ENCODE measurements at places on chromosomes 1 and 21.

DNA sequence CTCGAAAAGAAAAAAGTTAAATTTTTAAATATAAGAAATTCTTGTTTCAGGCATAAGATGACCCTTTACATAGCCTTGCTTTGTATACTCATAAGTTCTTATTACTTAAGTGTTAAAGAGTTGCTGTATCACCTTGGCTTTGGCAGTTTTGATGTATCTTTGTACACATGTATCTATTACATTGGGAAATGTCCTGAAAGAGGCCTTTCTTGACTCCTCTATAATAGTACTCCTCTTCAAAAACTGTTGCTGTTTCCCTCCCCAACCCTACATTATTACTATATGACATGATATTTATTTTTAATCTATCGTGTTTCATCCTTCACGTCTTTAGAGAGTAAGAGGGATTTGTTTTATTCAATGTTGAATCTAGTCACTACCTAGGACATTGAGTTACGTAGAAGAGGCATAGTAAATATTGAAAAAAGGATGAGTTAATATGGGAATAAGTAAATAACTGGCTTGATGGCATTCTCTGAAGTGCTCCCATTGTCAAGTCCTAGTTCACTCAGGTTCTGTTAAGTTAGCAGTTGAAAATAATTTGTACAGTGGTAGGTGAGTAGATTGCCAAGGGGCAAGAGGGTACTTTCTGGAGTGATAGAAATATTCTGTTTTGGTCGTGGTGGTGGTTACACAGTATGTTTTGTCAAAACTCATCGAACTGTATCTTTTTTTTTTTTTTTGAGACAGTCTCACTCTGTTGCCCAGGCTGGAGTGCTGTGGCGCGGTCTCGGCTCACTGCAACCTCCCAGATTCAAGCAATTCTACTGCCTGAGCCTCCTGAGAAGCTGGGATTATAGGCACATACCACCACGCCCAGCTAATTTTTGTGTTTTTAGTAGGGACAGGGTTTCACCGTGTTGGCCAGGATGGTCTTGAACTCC, 8.2 kb downstream of the THRAP3 start:
- DNase-seq, result no peak

DNA sequence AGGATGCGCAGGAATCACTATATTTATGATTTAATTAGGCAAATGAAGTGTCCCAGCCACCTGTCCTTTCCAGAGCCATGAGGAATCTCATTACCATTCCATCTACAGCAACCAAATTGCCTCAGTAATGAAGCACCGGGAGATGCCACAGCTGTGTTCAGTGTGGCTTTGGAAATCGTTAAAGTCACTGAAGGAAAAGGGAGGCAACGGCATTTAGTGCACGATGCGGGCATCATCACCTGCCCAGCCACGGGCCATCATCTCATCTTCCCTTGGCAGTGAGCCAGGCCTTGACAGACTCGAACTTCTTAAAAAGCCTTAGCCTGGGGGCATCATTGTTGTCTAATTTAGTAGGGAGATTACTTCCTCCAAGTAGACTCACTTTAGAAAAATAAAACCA, 67.8 kb downstream of the CNIH3 start:
- DNase-seq, result no peak

- DNase-seq, result no peak
These were observed 111.4 kb downstream of the TBX19 start for GRCh38 chr1:168391851-168392681.

DNA sequence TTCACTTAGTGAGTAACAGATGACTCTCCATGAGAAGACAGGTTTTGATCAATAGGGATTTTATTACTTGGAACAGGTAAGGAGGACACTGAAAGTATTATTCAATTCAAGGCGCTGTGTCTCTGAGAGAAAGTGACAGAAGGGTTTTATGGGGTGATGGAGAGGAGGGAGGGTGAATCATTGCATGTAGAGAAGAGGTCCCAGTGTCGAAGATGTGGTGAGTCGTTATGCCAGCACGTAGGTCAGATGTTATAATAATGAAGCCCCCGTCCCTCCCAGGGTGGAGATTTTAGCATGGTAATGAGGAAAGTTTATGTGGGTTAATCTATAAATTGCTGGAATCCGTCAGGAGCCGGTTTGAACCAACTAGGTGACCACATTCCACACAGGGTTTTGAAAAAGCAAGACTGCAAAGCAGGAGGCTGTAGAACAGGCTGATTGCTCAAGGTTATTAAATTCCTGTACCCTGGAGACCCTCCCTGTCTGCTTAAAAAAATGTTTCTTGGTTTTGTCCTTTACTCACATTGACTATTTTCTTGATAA, 586.4 kb upstream of the TMPRSS15 start:
- no peak for DNase-seq

- no peak for DNase-seq
These were observed 39.7 kb downstream of the MAP3K21 start for GRCh38 chr1:233367057-233367803.

GRCh38 chr1:84379138-84379916, 19.0 kb upstream of the DNASE2B start:
- DNase-seq, result no peak

- DNase-seq, result no peak
These were observed 40.1 kb upstream of the ERG start for GRCh38 chr21:38538353-38538752.

- no peak for DNase-seq
These were observed 130.3 kb upstream of the PLXNA2 start for GRCh38 chr1:208374391-208374941.

- no peak for DNase-seq
These were observed 39.7 kb downstream of the ANKRD13C start for GRCh38 chr1:70314706-70315304.

DNA sequence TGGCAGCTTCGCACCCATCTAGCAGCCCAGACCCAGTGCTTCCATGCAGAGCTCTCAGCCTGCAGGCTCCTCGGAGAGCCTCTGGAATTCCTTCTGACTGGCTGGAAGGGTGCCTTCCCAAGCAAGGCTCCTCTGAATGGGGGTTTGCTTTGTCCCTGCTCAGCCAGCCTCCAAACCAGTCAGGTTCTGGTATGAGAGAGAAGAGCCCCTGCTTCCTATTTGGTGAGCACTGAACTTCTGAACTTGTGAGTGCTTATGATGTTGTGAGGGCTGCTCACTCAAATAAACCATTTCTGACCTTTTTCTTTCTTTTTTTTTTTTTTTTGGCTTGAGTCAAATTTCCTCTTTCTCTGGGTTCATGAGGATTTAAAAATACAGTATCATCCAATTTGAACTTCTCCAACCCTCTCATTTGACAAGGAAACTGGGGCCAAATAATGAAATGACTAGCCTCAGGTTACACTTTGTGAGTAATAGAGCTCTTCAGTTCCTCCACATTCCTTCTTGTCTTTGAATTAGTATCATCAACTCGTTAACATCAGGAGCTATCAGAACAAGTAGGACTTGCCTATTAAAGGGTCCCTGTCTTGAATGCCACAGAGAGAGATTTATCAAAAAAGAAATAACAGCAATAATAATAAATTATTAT, 39.6 kb downstream of the GFI1 start:
- no peak for DNase-seq

DNA sequence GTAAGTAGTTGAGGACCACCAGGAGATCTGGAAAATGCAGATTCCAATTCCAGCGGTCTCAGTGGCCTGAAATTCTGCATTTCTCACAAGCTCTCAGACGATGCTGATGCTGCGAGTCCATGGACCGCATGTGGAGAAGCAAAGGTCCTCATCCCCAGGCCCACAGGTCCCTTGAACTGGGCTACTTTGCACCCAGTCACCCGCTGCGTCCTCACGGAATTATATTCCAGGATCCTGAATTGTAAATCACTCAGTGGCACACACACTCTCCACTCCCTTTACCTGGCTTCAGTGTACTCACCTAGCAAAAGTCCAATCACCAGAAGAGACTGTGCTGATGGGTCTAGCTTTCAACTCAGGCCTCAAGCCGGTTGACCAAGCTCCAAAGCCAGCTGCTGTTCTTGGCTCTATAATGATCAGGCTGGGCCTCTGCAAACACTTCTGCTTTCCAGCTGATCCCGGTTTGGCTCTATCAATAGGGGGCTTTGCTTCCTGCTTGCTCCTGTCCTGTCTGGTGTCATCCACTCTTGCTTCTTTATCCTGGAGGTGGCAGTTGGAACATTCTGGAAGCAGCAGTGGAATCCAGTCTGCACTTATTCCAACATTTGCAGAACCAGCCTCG, 904 bp upstream of the RPL22 start:
- no peak for DNase-seq

- peak; percentile 76 for DNase-seq
These were observed 6.5 kb upstream of the PADI2 start for GRCh38 chr1:17125756-17126237.

GRCh38 chr1:61115436-61115835, 33.1 kb downstream of the NFIA start:
- no peak for DNase-seq

GRCh38 chr1:2597441-2598328, 11.1 kb downstream of the PRXL2B start:
- DNase-seq, result no peak

- no peak for DNase-seq
These were observed 4.2 kb downstream of the PROK1 start for GRCh38 chr1:110455151-110455550.

DNA sequence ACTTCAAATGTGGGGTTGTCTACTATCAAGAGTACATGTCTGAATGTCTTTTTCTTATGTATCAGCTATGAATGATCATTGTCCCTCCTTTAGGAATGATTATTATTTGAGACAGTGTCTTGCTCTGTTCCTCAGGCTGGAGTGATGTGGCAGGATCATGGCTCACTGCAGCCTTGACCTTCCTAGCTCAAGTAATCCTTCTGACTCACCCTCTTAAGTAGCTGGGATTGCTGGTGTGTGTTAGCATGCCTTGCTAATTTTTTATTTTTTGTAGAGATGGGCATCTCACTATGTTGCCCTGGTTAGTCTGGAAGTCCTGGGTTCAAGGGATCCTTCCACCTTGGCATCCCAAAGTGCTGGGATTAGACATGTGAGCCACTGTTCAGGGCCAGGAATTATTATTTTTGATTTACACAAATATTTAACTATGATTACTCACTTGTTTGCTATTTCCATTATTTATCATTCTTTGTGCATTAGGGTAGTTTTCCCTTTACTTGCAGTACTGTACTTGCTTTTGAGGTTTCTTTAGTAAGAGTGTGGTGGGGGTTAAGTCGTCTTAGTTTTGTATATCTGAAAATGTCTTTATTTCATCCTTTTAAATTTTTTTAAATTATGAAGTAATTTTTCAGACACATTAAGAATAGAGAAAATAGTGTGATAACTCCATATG, 12.8 kb downstream of the S100A7 start:
- no peak for DNase-seq

- no peak for DNase-seq
These were observed 156.6 kb downstream of the TRABD2B start for GRCh38 chr1:47840393-47841190.

GRCh38 chr1:216641669-216642460, 81.4 kb downstream of the ESRRG start:
- no peak for DNase-seq

- no peak for DNase-seq
These were observed 64.9 kb downstream of the RGS13 start for GRCh38 chr1:192700834-192701271.

- DNase-seq, result no peak
These were observed 973 bp downstream of the SDF4 start for GRCh38 chr1:1230656-1231399.

DNA sequence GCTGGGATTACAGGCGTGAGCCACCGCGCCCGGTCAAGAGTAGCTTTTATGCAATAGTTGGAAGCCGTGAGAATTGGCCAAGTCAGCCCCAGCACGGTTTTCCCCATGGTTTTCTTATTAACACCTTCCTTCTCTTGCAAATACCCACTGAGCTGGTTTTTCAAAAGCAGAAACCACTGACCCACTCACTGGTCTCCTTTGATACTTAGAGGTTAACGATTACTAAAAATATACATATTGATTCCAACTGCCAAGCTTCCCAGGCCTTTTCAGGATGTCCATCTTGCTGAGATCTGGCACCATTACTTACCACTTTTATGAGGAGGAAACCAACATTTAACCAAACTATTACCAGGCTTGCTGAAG, 25.9 kb upstream of the TARDBP start:
- no peak for DNase-seq

GRCh38 chr1:109969907-109970306, 14.7 kb upstream of the AHCYL1 start:
- DNase-seq, result no peak

DNA sequence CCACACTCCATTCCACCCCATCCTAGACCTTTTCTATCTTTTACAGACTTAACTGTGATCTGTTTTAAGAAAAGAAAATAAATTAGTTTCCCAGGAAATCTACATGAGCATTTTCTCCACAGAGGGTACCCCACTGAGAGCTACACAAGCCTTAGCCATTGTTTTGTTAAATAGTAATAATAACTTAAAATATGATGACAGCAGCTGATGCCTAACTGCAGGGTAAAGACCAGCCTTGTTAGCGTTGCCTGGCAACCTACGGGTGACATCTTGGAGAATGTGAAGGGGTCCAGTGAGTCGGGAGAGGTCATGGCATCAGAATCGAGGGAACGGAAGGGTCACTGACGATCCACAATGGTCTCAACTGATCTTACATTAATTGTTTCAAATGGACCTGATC, 233.2 kb upstream of the PBX1 start:
- DNase-seq, result no peak

DNA sequence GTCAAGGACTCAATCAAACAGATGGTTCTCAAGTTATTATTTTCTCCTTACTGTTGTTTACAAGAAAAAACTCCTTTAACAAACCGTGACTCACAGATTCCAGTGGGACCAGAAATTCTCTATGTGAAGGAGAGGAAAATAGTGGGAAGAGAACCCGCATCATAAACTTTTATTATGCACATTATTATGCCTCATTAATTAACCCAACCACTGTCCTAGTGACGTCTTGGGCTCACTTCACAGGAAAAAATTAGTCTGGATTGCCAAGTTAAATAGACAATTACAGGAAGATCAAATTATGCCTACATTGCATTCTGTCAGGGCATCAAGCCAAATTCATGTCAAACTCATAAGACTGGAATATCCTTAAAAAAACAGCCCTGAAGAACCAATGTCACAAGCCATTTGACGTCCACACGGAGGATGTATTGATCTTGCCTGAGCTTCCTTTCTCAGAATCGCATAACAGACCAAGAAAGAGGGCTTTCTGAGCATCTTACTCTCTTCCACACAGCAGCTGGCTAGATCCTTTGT, 347.8 kb downstream of the DUSP10 start:
- DNase-seq, result no peak
